ENCODE measurements at places on chromosomes 6 and 20.

DNA sequence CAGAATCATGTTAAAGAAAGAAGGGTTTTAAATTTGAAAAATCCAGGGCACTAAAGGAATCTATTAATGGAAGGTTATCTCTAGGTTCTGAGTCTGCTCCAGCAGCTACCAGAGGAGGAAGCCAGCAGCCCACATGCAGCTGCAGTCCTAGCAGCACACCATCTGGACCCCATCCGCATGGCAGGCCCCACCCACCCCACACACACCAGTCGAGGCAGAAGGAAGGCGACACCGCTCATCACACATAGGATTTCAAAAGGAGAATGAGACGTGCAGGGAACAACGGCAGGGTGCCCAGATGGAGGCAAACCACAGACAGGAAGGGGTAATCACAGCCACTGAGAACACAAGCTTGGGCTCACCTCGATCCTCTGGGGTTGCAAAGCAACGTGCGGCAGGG lies 78.9 kb downstream of the GINS1 start:
- DNase-seq: no peak

DNA sequence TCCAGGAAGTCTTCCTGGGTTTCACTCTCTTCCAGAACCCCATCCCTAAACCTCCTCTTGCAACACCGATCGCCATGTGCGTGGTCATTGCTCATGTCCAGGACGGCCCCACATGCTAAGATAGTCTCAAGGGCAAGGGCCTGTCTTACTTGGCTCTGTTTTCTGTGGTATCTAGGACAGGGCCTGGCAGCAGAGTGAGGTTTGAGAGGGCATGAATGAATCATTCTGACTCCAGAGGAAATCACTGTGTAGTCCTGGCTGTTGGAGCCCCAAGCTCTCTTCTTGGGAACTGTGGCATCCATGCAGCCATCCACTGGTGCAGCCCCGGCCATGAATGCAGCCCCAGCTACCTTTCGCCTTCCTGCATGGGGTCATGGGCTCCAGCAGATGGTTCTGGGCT lies 12.4 kb downstream of the SIRPA start:
- no peak for DNase-seq

GRCh38 chr20:8321001-8321400 lies 188.9 kb downstream of the PLCB1 start:
- DNase-seq: no peak

DNA sequence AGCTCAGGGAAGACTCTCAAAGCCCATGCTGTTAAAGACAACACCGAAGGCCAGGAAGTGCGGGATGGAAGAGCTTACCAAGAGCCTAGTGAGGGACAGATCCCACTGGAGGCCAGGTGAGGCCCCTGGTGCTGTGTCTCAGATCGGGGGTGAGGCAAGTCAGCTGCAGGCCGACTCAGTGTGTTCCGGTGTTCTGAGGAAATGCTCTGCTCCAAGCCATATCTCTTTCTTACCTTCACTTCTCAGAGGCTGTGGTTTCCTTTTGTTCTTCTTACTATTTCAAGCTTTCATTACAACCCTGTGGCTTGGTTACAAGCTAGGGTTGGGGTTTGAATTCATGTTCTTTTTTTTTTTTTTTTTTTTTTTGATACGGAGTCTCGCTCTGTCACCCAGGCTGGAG lies 114.3 kb upstream of the ZFP64 start:
- no peak for DNase-seq

- no peak for DNase-seq
Measured at GRCh38 chr20:57450419-57450818, 59.2 kb downstream of the RBM38 start.

DNA sequence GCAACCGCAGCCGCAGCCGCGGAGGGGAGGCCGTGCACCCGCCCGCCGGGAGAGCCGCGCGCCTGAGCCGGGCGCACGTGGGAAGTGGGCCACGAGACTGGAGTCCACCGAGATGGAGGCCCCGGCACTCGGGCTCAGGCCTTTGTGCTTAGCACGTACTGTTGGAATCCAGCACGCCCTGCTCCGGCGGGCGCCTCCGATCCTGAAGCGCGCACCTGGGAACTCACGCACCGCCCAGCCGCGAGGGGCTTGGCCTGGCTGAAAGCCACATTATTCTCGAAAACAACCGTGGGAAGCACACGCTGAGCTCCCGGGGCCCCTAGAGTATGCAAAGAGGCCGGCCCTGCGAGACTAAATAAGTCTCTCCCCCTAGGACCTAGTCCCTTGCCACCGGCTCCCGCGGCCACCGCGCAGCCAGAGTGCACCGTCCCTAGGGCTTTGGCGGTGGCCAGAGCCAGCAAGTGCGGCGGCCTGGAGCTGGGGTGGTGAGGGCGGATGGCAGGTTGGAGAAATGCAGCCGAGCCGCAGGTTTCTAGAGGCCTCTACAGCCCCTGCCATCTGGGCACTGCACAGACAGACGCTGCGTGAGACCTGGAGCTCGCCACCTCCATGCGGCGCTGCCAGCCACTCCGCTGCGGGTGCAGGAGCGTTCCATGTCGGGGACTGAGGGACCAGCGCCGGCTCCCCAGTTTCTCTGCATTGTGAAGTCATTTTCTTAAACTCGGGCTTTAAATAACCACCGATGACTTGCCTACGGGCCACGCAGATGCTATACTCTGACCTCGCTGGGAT lies 42.0 kb upstream of the LY86 start:
- DNase-seq: no peak

- no peak for DNase-seq
Measured at GRCh38 chr6:42100029-42100901, 42.2 kb downstream of the C6orf132 start.

GRCh38 chr6:152503546-152503945 lies 133.6 kb downstream of the SYNE1 start:
- no peak for DNase-seq

DNA sequence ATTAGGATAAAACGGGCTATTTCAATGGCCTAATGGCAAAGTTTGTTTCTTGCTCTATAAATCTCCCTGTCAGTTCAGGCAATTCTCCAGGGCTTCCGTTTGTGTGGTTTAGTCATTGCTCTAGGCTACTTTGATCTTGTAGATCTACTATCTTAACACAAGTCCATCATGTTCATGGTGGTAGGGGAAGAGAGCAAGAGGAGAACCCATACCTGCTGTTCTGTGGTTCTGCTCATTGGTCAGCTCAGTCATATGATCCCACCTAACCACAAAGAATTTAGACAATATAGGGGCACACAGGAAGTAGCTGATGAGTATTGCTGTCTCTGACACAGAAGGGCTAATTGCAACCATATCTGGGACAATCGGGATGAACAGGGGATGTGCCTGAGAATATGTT lies 4.9 kb upstream of the DEK start:
- DNase-seq: no peak

DNA sequence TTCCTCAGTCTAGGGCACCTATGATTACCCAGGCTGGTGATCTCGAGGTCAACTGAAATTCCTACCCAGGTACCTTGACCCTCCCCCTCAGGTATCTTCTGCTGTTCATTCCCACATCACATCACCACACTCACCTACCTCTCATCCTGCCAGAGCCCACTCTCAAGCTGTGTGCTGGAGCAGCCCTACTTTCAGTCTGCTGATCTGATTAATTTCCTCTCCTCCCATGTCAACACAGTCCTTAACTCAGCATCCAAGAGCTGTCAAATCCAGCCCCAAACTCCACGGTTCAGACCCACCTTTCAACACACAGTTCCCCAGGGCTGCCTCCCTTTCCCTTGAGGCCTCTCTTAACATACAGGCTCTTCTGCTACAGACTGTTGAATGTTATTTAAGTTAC lies 42.4 kb downstream of the EZR start:
- DNase-seq: no peak

DNA sequence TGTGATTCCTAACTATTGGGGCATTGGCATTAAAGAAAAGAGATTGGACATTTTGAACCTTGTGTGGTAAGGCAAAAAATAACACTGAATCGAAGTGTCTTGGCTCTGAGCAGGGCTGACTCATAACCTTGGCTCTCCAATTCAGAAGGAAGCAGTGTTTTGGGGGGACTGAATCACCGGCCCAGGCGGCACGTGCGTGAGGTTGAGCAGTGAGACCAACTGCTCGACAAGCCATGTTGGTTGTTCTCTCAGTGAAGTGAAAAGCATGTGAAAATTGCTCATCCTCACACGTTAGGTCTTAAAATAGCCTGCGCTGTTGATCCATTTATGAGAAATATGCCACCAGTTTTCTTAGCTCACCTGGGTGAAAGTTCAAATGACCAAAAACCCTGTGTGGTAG lies 137.8 kb upstream of the SPACA1 start:
- DNase-seq: no peak

DNA sequence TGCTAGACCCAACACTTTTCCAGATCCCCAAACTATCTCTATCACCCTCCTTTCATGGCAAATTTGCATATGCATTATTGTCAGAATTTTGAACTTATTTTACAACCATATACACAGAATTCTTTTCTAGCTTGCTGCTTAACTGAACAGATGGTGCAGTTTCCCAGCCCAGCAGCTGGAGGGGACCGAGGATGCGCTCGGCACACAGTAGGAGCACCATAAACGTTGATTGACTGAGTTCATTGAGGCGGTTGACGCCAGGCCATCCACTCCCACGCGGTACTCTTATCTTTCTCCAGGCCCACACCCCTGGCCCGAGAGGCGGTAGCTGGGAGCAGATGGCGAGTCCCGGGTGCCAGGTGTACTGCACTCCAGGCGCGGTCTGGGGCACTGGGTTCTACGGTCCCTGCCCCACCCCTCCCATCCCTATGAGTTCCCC lies 6.8 kb upstream of the SOX4 start:
- DNase-seq: no peak

DNA sequence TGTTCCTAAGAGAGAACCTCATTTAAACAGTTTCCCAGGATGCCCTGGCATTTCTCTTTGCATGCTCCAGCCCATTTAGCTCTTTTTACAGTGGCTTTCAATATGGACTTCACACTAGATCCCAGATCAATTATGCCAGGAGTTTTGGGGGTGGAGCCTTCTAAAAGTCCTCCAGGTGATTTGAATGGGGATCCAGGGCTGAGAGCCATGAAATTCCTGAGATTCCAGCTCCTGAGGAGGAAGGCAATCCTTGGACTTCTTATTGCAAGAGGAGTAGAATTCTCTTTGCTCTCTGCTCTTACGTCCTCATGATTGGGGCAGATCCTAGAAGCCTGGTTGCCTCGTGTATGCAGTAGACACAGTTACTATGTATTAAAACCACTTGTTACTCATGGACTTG lies 184.2 kb downstream of the DHX35 start:
- DNase-seq: no peak

DNA sequence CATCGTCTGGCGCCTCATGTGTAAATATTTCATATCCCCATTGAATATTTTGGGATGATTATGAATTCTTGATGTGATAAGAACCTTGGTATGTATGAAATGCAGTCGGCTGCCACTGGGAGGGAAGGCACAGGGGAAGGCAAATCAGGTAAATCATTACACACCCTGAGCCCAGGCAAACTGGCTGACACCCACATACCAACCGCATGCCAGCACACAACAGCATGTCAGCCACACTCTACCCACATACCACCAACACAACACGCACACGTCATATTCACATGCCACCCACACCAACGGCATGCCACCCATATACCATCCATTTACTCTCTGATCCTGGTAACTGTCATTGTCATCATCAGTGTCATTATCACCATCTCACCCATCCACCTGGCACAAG lies 28.3 kb upstream of the MDGA1 start:
- DNase-seq: no peak

GRCh38 chr6:44833248-44833647 lies 445.7 kb downstream of the CDC5L start:
- no peak for DNase-seq

DNA sequence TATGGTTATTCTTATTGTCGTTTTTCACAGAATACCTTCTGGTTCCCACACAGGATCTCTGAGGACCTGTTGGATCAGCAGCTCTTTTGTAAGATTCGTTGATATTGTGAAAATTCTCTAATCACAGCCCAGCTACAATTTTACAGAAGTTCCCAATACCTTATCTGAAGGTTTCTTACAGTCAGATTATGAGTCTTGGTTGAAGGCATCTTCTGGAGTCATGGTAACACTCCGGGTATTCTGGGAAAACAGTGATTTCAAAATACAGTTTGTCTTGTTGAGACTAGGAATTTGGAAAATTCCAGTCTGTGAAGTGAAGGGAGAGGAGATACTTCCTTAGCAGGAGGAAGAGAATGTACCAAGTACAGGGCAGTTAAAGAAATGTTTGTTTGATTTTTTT lies 22.2 kb upstream of the HLA-C start:
- DNase-seq: no peak

DNA sequence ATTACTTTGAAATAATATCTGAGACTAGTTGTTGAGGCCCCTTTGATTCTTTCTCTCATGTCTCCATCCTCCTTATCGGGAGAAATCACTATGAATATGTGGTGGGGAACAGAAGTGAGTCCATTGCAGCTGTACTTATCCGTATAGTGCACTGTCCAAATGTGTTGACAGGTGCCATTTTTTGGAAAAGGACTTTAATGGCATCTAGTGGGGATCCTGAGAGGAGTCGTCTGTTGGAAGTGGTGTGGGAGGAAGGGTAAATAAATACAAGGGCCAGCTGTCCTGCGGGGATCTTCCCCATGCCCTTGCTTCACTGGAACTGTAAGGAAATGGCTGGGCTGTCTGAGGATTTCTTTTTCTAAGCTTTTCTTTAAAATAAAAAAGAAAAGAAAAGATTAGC lies 19.4 kb downstream of the TPX2 start:
- DNase-seq: no peak

- no peak for DNase-seq
Measured at GRCh38 chr6:91781946-91782345, 1195.1 kb upstream of the MAP3K7 start.

- peak; percentile 37 for DNase-seq
Measured at GRCh38 chr20:44643596-44644229, 7.8 kb downstream of the ADA start.

- peak; percentile 35 for DNase-seq
Measured at GRCh38 chr6:106510090-106510970, 119.0 kb downstream of the RTN4IP1 start.

- no peak for DNase-seq
Measured at GRCh38 chr6:80182308-80182707, 75.8 kb downstream of the BCKDHB start.

DNA sequence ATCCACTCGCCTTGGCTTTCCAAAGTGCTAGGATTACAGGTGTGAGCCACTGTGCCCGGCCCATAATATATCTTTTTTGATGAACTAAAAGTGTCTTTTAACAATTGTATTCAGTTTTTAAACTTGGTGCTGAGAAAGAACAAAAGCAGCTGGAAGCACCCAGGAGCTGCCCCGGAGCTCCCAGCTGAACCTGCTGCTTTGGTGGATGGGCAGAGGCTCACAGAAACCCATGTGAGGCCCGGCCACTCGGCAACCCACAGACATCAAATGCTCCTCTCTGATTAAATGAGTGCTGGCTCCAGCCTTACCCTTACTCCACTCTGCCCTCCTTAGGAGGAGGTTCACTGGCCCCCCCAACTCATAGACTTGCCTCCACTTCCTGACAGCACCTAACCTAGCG lies 59.4 kb upstream of the FRMD1 start:
- no peak for DNase-seq

Measured in activated gamma-delta T cell (primary cell).